CD8-positive, alpha-beta memory T cell (primary cell): ENCODE measurements at places on chromosomes 11 and 22. TPM values are rescaled to one million over a fixed set of nuclear protein-coding genes. Genes with fewer than 3 reads are reported as not detected.

GRCh38 chr11:33701302-33702230 lies 940 bp upstream of the C11orf91 start:
- H3K4me3 ChIP-seq, result peak overlapping the region; percentile 69
- peaks cover 12% of the 10 kb centered on the region for H3K4me1 ChIP-seq
- no peak overlapping the region for H3K27ac ChIP-seq
- peaks cover 3% of the 10 kb centered on the region for H3K27me3 ChIP-seq
- DNase-seq, result no peak
- no peaks in the 10 kb centered on the region for H3K36me3 ChIP-seq

GRCh38 chr11:75565221-75565814 lies 3.3 kb downstream of the SERPINH1 start:
- no peak for DNase-seq
- no peak overlapping the region for H3K4me3 ChIP-seq
- peaks cover 6% of the 10 kb centered on the region for H3K36me3 ChIP-seq
- peaks cover 27% of the 10 kb centered on the region for H3K4me1 ChIP-seq
- H3K27ac ChIP-seq, result no peak overlapping the region

- no peaks in the 10 kb centered on the region for H3K4me1 ChIP-seq
- no peaks in the 10 kb centered on the region for H3K27me3 ChIP-seq
- no peak overlapping the region for H3K27ac ChIP-seq
- no peak overlapping the region for H3K4me3 ChIP-seq
Observed at GRCh38 chr11:130817330-130817944, 98.8 kb downstream of the SNX19 start.

- H3K4me3 ChIP-seq, result no peak overlapping the region
- H3K4me1 ChIP-seq, result no peaks in the 10 kb centered on the region
- H3K27me3 ChIP-seq, result no peaks in the 10 kb centered on the region
- no peaks in the 10 kb centered on the region for H3K36me3 ChIP-seq
Observed at GRCh38 chr22:39219071-39220039, 25.4 kb downstream of the PDGFB start.

- H3K27ac ChIP-seq, result no peak overlapping the region
- H3K27me3 ChIP-seq, result no peaks in the 10 kb centered on the region
- no peak overlapping the region for H3K4me3 ChIP-seq
- H3K4me1 ChIP-seq, result no peaks in the 10 kb centered on the region
Observed at GRCh38 chr11:2237457-2238238, 32.7 kb downstream of the ASCL2 start.

DNA sequence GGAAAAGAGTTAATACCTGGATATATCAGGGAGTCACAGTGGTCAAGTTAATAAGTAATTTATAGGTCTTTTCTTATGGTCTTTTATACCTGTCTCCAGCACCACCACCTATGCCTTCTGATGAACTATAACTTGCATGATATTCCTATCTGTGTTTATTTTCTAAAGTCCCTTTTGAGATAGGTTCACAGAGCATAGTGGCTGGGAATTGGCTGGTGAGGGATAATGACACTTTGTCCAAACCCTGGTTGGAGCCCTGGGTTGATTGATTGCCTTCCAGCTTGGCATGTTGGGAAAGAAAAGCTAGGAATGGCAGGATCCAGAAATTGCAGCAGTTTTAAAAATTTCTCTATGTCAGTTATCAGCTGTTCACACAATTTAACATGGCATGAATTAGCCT lies 23.2 kb downstream of the HIPK3 start:
- H3K4me3 ChIP-seq, result no peak overlapping the region
- H3K4me1 ChIP-seq, result no peaks in the 10 kb centered on the region
- H3K36me3 ChIP-seq, result no peaks in the 10 kb centered on the region
- H3K27me3 ChIP-seq, result no peaks in the 10 kb centered on the region
- no peak for DNase-seq

The ACR gene
- polyA plus RNA-seq, result not detected

The APOL3 gene
- 102 TPM for polyA plus RNA-seq
